ENCODE measurements at places on chromosomes 2 and 18.

DNA sequence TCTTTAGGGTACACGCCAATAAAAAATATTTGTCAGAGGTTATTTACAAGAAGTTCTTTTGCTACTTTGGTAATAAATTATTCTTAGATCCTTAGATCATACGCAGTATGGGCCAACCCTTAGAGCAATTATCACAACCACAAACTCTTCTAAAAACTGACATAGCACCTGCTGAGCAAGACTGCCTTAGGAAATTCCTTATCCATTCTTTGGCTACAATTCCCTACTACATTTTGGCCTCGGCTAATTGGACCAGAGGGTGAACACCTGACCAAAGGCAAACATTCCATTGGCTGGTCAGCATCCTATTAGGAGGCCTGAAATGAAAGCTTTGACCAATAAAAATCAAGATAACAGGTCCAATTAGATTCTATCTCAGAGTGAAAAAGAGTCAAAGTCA is 147.6 kb upstream of the CCDC68 start:
- no peak for DNase-seq

GRCh38 chr2:29113891-29114321 is 1.3 kb upstream of the CLIP4 start:
- no peak for DNase-seq

GRCh38 chr2:217740756-217741155 is 262.0 kb downstream of the TNS1 start:
- DNase-seq: no peak

- no peak for DNase-seq
Observed at GRCh38 chr2:46435796-46436360, 43.5 kb upstream of the TMEM247 start.

DNA sequence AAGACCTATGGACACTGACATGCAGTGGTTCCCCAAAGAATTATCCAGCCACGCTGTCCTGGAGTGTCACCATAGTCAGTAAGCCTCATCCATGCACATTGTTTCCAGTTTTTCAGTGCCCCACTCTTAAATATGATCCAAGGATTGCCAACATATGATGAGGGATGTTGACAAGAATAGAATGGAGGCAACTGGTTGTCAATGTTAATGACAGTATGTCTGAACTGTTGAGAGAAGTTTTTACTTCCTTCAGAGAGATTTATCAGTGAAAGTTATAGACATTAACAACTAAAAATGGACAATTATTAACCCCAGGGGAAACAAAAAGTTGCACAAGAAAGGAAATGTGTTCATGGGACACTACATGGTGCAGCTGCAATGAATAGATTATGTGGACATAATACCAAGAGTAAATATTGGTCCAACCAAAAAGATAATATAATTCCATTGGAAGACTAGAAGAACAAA is 69.9 kb downstream of the CYP26B1 start:
- no peak for DNase-seq

DNA sequence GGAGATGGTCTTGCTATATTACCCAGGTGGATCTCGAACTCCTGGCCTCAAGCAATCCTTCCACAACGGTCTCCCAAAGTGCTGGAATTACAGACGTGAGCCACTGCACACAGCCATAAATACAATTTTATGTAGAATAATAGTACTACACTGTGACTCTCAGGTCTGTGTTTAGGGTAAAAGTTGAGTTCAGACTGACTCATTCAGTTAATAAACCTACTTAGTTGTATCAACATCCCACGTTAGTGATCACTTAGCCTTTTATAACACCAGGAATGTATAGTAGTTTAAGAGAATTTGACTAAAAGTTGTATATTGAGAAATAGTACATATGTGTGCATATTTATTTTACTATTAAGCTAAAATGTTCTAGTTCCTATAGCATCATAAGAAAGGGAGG is 237.5 kb downstream of the PHLPP1 start:
- DNase-seq: no peak

DNA sequence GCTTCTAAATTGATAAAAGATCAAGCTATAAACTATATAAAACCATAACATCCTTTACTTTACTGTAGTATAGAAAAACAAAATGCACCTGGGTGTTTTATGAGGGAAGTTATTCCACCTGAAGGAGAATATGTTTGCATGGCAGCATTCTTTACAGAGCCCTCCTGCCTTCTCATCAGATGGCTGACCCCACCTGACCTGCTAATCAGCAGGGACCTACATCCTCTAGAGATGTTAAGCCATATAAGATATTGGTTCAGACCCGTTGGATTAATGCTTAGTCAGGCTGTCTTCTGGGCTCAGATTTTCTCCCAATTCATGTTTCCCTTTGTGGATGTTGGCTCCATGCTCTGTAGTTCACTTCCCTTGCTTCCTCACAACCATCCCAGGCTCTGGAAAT is 414.8 kb downstream of the DPP10 start:
- no peak for DNase-seq

GRCh38 chr2:202932425-202933138 is 20.5 kb downstream of the CARF start:
- DNase-seq: no peak

DNA sequence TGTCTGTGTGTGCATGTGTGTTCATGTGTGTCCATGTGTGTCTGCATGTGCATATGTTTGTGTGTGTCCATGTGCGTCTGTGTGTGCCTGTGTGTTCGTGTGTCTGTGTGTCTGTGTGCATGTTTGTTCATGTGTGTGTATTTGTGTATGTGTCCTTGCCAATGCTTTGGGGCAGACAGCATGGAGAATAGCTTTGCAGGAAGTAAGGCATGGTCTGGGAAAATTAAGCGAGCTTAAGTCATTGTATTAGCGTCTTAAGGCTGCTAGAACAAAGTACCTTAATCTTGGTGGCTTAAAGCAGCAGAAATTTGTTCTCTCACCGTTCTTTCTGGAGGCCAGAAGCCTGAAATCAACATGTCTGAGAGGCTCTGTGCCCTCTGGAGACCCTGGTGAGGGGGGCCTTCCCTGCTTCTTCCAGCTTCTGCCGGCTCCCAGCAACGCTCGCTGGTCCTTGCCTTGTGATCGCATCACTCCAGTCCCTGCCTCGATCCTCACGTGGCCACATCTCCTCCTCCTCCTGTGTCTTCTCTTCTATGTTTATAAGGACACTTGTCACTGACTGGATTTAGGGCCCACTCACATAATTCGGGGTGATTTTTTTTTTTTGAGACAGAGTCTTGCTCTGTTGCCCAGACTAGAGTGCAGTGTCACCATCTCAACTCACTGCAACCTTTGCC is 3.8 kb downstream of the NEU2 start:
- no peak for DNase-seq

- no peak for DNase-seq
Observed at GRCh38 chr2:126877041-126877440, 21.6 kb upstream of the TEX51 start.

- DNase-seq: no peak
Observed at GRCh38 chr18:79718878-79719477, 39.4 kb downstream of the CTDP1 start.

DNA sequence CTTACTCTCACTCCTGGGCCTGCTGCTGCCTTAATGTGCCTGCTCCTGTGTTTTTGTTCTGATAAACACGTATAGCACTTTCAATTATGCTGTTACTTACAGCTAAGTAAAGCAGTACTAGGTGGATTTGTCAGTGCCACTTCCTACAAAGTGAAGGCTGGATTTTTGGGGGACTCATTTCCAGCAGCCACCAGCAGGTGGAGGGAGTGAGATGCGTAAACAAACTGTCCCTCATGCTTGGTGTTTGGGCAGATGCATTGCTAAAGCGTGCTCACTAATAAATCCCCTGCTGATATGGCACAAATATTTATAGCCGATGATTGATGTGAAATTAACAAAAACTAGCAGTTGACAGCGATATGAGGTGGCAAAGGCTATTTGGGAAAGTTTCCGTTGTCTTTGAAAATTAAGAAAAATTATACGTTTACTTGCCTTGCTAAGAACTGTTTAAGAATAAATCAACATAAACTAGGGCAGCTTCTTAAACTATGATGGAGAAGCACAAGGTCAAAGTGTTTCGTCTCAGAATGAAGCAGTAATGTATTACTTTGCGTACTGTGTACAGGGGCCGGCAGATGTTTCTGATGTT is 101.7 kb downstream of the AGAP1 start:
- peak; percentile 10 for DNase-seq

DNA sequence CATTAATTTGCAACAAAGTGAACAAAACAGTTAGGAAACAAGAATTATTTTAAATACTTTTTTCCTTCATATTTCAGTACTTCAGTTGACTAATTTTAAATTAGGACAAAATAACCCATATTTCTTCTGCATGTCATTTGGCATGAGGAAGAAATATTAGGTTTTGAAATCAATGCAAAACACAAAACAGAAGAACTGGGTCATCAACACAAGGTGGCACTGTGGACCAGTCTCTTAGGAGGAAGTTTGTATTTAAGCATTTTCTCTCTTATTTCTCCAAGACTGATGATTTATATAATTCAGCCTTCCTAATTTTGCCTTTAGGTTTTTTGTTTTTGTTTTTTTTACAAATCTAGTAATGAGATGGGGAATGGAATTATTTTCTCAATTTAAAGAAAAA is 352.8 kb upstream of the KCNH7 start:
- DNase-seq: no peak

GRCh38 chr2:201070948-201071478 is 458 bp downstream of the HYCC2 start:
- DNase-seq: no peak

DNA sequence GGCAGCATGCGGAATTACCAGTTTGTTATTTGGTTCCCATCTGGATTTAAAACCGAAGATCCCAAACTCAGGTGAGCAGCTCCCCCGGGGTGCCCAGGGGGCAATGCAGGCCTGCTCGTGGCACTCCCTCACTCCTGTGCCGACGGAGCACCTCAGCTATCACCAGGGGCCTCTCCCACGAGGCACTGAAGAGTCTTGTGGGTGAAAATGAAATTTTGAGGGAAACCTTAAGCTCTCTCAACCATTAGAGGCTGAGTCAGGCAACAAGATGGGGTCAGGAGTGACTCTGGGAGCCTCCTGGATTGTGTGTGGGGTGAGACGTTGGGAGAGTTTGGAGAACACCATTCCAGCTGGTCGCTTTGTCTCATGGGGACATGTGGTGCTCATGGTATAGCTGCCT is 189.0 kb downstream of the PRKCE start:
- no peak for DNase-seq

- DNase-seq: no peak
Observed at GRCh38 chr2:11355194-11356053, 11.0 kb upstream of the ROCK2 start.

DNA sequence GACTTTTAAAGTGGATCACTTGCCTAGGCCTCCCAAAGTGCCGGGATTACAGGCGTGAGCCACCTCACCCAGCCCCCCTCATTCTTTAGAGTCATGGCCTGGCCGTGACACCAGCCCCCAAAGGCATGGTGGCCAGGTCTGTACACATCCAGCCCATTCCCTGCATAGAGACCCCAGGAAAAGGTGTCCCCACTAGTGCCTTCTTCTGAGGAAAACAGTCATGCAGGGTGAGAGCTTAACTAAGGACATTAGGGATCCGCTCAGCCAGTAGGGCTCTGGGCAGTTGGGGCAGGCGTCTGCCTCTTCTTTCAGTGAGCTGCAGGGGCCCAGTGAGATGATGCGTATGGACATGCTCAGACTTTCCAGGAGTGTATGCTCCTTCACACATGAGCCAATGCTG is 5.7 kb upstream of the AMER3 start:
- no peak for DNase-seq

GRCh38 chr2:46151577-46151976 is 145.6 kb upstream of the EPAS1 start:
- DNase-seq: no peak

DNA sequence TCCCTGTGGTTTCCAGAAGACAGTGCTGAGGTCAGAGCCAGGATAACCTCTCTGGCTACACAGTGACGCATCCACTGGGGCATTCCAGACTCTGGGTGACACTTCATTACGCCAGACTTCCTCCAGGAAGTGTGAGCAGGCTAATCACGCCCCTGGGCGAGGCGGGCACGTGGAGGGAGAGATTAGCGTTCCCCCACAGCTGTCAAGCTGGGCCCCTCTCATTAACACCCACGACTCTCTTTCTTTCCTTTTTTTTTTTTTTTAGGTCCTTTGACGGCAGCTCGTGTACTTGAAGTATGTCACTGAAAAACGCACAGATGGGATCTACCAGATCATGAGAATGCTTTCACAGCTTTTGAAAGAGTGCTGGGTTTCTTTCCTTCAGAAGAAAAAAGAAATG is 274.6 kb downstream of the AFF3 start:
- no peak for DNase-seq

DNA sequence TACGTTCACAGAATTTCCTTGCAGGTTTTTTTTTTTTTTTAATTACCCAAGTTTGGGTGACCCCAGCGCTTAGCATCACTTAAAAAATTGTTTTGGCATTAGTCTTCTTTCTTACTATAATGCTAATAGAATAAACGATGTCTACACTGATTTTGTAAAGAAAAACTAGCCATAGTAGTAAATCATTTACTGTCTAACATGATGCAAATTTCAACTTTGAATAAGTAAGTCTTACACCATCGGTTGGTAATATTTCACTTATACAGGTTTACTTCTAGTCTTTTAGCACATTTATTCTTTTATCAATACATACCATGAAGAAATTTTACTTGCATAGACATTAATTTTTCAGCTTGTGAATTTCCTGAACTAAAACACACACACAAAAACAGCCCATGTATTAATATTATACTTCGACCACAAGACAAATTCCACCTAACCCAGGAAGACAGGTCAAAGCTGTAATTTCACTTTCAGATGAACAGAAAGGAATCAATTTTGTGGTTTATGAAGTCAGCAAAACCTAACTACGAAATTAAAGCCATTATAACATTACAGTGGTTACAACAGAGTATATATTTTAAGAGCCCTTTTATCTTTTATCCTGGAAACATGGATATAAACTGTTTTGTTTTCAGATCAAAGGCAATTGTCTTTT is 1.9 kb downstream of the YES1 start:
- DNase-seq: no peak

DNA sequence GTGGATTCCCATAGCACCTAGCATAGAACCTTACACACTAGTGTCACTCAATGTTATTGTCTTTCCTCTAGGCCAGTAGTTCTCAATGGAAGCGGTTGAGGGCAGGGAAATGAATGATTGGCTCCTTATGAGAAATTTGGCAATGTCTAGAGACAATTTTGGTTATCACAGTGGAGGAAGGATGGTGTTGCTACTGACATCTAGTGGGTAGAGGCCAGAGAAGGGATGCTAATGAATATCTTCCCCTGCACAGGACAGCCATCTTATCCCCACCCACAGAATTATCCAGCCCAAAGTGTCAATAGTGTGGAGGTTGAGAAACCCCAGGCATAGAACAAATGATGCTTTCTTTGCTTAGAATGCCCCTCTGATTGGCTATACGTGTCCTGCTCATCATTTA is 15.8 kb downstream of the C18orf63 start:
- no peak for DNase-seq

DNA sequence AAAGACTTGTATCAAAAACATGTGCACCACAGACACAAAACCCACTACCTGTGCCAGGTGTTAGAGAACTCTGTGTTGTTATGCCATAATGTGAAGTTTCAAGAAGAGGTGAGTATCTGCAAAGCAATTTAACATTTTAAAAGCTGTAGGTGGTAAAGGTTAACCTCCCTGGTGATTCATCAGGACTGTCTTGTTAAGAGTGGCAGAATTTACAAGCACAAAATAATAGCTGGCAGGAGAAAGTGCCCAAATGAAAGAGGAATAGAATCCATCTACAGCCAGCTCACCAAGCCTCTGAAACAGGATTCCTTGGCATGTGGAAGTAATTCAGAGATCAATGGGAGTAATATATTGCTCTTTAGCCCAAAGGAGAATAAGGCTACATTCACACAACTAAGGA is 230.7 kb downstream of the AFF3 start:
- DNase-seq: no peak

All from stimulated activated CD8-positive, alpha-beta memory T cell treated with anti-CD3 and anti-CD28 coated beads, Interleukin-15, amount 100 ng/mL, for 1 hour (primary cell).